Activated CD4-positive, alpha-beta T cell treated with anti-CD3 and anti-CD28 coated beads, Interleukin-2, amount 10 ng/mL, durations not matched to agents 7 days and 5 days (primary cell): ENCODE measurements at places on chromosomes 16 and 17.

DNA sequence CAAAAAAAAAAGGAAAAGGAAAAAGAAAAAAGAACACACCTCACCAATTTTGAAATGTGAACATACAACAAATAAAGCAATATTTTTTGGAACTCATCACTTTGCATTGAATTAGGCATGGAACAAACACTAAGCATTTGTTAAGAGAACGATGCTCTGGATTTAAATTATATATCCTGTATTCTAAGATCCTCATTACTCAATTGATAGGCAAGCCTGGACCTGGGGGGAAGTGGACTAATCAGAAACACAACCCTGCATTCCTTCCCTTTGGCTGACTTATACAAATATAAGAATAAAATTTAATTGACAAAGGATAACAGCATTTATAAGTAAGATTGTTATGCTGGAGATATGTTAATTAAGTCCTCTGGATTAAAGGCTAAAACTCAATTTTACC is 2.2 kb downstream of the GJC1 start:
- DNase-seq = no peak

GRCh38 chr17:68387435-68388218 is 69.7 kb downstream of the WIPI1 start:
- DNase-seq = no peak

DNA sequence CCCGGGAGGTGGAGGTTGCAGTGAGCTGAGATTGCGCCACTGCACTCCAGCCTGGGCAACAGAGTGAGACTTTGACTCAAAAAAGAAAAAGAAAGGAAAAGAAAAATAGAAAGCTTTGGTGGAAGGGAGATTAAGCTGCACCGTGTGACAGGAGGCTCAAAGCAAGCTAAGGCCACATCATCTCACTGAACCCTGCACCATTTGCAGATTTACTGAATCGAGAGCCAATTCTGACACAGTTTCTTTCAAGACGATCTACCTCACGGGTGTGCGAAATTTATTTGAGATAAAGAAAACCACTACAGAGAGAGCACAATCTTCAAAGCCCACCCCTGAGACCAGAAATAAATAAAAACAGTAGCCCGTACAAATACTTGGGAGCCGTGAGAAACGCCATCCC is 49.6 kb downstream of the RTN4RL1 start:
- DNase-seq = no peak

DNA sequence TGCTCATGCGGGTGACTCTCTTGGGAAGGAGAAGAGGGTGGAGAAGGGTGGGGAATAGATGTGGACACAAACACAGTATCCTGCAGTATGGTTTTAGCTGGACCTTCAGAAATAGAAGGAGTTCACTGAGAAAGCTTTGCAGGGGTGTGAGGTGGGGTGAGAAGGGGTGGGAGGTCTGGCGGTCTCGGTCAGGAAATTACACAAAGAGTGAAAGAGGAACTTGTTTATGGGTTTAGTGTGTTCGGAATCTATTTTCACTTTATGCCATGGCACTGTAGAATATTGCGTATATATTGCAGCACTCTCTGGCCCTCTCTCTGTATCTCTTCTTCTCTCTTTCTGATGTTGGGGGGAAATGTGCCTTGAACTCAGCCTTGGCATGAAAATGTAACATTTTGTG is 148.2 kb upstream of the GOT2 start:
- no peak for DNase-seq

DNA sequence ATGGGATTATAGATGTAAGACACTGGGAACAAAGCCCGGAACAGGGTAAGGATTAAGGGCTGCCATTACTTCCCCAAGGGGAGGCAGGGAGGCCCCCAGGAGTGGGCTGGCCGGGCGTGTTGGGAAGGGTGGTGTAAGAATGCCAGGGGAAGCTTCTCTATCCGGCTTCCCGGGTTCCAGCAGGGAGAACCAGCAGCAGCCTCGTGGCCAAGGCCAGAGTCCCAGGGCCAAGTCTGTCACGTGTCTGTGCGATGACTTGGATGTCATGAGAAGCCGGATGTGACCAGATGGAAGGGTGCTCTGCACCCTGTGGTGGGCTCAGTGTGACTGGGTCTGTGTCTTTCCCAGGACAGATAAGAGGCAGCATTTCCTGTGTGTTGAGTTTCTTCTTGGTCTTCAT is 52.1 kb downstream of the SCNN1B start:
- no peak for DNase-seq

DNA sequence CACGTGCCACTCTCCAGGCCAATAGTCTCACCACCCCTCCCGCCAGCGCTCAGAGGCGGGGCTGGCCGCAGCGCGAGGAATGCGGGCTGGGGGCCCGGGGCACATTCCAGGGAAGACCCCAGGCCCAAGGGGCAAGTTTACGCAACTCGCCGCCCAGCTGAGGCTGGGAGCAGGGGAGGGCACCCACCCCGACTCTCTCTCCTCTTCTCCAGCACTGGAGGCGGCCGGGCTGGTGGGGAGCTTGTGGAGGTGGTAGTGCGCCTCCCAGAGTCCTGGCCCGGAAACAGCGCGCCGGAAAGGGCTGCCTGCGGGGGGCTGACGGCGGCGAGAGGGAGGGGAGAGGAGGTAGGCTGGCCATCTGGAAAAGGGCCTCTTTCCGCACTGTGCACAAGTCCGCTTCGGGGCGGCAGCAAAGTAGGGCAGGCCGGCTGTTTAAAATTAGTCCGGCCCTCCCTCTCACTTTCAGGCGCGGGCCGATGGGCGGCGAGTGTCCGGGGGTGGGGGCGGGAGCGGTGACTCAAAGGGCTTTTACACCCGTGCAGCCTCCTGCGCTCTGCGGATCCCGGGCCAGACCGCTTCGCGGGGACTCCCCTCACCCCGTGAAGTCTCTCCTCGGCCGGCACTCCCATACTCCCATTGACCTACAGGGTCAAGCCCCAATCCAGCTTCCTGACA is 1.1 kb downstream of the FHOD1 start:
- DNase-seq = peak; percentile 50

DNA sequence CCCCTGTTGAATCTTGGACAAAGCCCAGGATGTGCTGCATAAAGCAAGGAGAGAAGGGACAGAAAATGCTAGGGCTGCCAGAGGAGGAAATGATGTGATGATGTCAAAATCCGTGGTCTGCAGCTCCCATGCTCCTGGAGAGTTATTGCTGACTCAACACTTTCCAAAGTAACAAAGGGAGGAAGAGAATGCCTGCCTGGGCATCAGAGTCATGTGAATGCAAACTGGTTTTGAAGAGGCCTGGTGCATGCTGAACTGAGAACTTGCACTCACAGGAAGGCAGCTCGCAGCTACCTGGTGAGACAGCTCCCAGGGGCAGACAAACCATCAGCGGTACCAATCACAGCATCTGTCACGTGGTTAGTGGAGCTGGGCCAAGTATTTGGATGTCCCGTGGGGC is 2.8 kb downstream of the MARVELD3 start:
- DNase-seq = no peak

- no peak for DNase-seq
These were observed 23.9 kb upstream of the KLHDC4 start for GRCh38 chr16:87789437-87790291.

- DNase-seq = no peak
These were observed 217.7 kb downstream of the CCDC182 start for GRCh38 chr17:57527221-57528057.

DNA sequence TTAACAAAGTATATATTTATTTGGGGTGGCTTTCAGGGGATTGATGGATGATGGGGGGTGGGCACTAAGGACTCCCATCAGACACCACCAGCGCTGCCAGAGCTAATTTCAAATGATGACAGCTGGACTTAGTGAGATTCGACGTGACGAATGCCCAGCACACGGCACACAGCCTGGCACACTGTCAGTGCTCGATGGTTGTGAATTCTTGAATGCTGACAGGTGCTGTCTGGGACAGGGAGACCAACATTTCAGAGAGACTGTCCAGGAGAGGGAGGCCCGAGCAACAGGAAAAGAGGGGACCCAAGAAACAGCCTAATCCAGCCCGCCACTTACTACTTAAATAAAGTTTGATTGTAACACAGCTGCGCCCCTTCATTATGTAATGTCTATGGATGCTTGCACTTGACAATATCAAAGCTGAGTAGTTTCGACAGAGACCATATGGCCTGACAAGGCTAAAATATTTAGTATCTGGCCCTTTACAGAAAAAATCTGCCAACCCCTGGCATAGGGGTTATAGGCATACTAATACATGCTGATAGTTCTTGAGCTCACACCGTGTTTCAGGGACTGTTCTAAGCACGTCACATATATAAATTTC is 6.2 kb upstream of the MPRIP start:
- no peak for DNase-seq

DNA sequence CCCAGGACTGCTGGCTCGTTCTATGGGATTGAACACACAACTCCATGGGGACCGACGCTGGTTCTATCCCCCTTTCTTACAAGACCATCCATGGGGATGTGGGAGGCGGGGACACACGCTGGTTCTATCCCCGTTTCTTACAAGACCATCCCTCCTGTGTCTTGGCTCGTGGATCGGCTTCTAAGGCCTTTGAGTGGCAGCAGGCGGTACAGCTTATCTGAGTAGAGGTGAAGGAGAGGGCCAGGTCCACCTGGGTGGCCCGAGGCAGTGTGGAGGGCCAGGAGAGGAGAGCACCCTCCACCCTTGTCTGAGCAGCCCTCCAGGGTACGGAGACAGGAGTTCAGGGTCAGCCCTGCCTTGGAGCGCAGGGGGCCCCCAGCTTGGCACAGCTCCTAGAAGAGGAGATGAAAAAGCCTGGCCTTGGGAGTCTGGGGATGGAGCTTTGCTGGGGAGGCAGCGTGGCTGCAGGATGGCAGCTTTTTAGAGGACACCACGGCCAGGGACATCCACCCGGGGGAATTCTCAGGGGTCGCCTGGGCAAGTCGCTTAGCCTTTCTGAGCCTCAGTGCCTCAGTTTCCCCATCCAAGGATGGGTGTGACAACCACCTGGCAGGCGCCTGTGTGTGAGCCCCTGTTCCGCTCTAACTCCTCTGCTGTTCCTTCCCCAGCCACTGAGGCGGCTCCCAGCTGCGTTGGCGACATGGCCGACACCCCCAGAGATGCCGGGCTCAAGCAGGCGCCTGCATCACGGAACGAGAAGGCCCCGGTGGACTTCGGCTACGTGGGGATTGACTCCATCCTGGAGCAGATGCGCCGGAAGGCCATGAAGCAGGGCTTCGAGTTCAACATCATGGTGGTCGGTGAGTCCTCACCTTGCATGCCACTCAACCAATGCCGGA is 341.0 kb downstream of the SEC14L1 start:
- no peak for DNase-seq

DNA sequence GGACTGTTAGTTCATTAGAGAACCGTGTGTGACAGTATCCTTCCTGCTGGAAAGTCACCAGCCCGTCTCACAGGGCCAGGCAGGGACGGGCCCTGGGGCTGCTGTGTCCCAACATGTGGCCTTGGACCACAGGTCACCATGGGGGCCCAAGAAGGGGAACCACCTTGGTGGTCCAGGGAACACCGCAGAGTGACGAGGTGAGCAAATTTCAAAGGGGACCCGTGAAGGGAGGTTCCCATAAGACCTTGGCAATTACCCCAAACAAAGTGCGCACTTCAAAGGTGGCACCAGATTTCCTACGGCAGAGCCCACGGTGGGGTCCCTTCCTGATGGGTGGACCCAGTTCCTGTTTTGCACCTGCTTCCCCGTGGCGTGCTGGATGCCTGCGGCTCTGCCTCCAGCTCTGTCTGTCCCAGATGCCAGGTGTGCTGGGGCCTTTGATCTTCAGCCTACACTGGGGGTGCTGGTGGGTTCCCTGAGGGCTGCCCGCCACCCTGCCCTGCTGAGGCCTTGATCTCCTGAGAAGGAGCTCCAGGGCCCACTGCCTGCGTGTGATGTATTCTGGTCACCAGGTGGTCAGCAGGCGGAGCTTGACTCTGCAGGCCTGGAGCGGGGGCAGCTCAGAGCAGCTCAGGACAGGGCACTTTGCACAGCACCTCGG is 27.0 kb downstream of the SLC7A5 start:
- DNase-seq = no peak

- DNase-seq = no peak
These were observed 96.8 kb downstream of the OMG start for GRCh38 chr17:31200287-31200686.

- no peak for DNase-seq
These were observed 229.8 kb downstream of the KATNIP start for GRCh38 chr16:27779641-27780164.

DNA sequence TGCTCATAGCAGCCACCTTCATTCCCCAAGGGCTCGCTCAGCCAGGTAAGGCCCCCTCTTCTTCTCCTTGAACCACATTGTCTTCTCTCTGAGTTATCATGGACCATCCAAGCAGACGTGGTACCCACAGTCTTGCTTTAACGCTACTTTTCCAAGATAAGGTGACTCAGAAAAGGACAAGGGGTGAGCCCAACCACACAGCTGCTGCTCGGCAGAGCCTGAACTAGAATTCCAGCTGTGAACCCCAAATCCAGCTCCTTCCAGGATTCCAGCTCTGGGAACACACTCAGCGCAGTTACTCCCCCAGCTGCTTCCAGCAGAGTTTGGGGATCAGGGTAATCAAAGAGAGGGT is 272 bp downstream of the CCL2 start:
- no peak for DNase-seq

GRCh38 chr17:62150471-62150870 is 85.4 kb upstream of the MED13 start:
- no peak for DNase-seq

- peak; percentile 54 for DNase-seq
These were observed 63.5 kb upstream of the PLCG2 start for GRCh38 chr16:81715358-81716196.

- no peak for DNase-seq
These were observed 73.5 kb downstream of the CYLD start for GRCh38 chr16:50815382-50815781.

DNA sequence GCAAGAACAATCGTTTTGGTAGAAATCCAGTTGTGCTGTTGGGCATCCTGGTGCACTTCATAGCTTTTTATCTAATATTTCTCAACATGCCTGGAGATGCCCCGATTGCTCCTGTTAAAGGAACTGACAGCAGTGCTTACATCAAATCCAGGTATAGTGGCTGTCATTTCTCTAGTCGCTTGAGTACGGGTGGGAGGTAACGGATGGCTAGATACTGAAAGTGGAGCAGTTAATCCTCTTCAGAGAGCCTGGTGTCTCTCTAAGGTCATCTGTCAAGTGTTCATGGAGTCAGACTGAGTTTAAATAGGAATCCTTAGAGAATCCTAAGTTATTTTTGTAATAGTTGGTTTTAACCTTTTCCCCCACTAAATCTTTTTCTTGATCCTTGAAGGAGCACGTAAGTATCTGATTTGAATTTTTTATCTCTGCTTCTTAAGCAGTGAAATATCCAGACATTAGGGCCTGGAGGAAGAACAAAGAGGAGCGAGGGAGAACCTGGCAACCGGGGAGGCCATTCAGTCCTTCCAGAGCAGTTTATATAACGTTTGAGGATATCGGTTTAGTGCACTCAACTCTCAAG is 37.2 kb downstream of the MFSD11 start:
- DNase-seq = no peak

DNA sequence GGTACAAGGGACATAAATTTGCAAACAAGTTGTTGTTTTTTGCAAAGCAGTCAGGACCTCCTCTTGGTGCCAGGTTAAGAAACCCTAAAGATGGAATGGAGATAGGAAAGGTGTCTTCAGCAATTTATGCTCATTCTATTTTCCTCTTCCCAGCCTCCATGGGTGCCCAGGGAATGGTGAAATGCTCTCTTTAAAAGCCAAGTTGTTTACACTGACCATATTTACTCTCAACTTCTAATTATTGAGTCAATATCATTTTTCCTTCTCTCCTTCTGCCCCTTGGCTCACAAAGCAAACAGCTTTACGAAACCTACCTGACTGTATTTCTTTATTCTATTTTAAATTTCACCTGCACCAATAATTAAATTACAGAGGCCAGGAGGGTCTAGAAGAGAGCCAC is 138.5 kb upstream of the IRX3 start:
- no peak for DNase-seq
